ENCODE measurements at places on chromosomes 6 and 20. TPM values are rescaled to one million over a fixed set of nuclear protein-coding genes. Genes with fewer than 3 reads are reported as not detected.
A peak's percentile ranks its signal among the peaks of the same experiment; 100 is the strongest.

GRCh38 chr6:57207141-57207540, 15.0 kb downstream of the RAB23 start:
- peak overlapping the region; percentile 44 for H3K27ac ChIP-seq
- H3K4me3 ChIP-seq: no peak overlapping the region
- peaks cover 14% of the 10 kb centered on the region for H3K36me3 ChIP-seq
- no peak for DNase-seq
- H3K27me3 ChIP-seq: no peaks in the 10 kb centered on the region

- no peaks in the 10 kb centered on the region for H3K36me3 ChIP-seq
- no peak for DNase-seq
Measured at GRCh38 chr20:44566018-44566417, 16.4 kb upstream of the PKIG start.

DNA sequence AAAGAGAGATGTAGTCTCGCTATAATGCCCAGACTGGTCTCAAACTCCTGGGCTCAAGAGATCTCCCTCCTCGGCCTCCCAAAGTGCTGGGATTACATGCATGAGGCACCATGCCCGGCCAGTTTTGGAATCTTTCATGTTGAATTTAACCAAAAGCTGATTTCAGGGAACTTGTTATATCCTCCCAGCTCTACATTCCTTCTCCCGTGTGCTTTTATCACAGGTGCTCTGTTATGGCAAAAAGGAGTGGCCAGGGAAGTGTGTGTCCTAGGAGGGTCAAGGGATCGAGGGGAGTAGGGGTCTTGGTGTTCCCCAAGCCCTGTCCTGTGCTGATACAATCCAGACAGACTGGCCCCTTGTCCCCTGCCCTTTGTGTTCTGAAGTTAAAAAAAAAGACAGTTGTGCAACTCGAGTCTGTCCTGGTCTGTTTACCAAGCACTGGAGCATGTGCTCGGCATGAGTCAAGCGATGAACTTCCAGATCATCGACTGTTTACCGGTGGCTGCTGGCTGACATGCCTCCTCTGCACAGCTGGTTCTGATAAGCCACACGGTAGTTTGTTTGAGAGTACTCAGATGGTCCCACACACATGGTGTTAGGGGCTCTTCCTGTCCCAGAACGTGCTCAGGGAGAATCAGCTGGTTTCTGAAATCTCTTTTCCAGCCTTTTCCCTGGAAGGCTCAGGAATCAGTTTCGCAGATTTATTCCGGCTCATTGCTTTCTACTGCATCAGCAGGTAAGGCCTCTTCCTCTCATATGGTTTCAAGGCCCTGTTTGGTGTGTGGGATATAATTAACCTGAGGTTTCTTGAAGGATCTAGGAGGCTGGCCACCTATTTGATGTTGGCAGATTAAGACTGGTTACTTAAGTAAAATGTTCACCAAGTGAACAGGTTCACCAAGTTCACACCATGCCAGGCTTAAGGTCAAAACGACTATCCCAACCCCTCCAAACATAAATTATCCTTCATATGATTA, 52.6 kb upstream of the NAA20 start:
- peaks cover 47% of the 10 kb centered on the region for H3K36me3 ChIP-seq
- no peak for DNase-seq
- H3K4me3 ChIP-seq: no peak overlapping the region
- H3K27me3 ChIP-seq: no peaks in the 10 kb centered on the region

DNA sequence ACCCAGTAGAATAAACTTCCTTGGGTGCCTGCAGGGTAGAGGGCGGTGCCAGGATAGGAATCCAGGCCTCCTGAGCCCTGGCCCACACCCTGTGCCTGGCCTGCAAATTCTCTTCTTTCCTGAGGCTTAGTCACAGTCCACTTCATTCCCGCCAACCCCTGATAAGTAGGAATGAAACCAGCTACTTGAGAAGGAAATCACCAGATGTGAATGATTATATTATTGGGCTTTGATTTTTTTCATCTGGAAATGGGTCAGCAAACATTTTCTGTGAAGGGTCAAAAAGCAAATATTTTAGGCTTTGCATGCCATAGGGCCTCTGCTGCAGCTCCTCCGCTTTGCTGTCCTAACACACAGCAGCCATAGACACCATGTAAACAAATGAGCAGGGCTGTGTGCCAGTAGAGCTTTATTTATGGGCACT, 50.2 kb downstream of the STK35 start:
- no peak overlapping the region for H3K4me3 ChIP-seq
- peaks cover 5% of the 10 kb centered on the region for H3K36me3 ChIP-seq
- H3K27ac ChIP-seq: peak overlapping the region; percentile 59
- no peaks in the 10 kb centered on the region for H3K27me3 ChIP-seq
- peaks cover 21% of the 10 kb centered on the region for H3K4me1 ChIP-seq

DNA sequence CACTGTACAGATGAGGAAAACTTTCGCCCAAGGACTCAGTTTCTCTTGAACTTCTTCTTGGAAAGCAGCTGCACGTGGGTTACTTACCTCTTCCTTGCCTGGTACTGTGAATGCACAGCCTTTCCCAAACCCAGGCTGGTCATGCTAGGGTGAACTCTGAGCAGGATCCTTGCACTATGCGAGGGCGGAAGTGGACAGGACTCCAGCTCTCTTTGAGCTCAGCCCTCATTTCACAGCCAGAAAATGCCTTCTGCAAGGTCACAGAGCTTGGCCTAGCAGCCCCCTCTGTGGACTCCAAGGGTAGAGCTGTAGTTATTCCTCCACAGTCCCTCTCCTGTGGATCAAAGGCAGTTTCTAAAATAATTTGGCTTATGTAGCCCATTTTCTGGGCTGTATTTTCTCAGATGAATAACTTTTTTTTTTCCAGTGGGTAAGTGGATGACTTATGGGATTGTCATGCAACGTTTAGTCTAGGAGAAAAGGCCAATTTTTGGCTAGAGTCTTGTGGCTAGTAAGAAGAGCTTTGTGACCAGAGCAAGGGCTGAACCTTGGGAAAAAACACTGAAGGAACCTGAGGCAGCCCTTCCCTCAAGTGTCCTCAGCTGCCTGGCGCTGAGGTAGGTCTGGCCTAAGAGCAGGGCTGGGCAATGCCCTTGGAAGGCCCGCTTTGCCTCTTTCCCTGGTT, 172.7 kb downstream of the SCP2D1 start:
- H3K36me3 ChIP-seq: no peaks in the 10 kb centered on the region
- no peak overlapping the region for H3K4me3 ChIP-seq
- peak; percentile 56 for DNase-seq
- H3K27me3 ChIP-seq: no peaks in the 10 kb centered on the region
- no peaks in the 10 kb centered on the region for H3K4me1 ChIP-seq

DNA sequence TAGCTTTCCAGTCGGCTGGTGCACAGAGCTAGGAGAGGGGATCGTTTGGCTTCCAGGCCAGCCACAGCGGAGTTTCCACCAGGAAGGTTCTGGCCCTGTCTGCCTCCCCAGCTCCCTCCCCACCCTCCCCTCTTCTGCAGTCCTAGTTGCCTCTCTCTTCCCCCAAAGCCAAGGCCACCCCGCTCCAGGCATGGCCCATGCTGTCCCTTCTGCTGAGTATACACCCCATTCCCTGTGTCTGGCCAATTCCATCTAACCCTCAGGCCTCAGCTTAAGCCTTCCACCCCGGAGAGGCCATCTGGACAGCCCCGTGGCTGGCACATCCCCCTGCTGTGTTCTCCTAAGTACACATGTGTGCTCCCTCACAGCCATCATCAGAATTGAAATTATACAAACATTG, 167.4 kb downstream of the CDH4 start:
- no peaks in the 10 kb centered on the region for H3K4me1 ChIP-seq
- H3K4me3 ChIP-seq: no peak overlapping the region
- no peak overlapping the region for H3K27ac ChIP-seq
- H3K36me3 ChIP-seq: no peaks in the 10 kb centered on the region

DNA sequence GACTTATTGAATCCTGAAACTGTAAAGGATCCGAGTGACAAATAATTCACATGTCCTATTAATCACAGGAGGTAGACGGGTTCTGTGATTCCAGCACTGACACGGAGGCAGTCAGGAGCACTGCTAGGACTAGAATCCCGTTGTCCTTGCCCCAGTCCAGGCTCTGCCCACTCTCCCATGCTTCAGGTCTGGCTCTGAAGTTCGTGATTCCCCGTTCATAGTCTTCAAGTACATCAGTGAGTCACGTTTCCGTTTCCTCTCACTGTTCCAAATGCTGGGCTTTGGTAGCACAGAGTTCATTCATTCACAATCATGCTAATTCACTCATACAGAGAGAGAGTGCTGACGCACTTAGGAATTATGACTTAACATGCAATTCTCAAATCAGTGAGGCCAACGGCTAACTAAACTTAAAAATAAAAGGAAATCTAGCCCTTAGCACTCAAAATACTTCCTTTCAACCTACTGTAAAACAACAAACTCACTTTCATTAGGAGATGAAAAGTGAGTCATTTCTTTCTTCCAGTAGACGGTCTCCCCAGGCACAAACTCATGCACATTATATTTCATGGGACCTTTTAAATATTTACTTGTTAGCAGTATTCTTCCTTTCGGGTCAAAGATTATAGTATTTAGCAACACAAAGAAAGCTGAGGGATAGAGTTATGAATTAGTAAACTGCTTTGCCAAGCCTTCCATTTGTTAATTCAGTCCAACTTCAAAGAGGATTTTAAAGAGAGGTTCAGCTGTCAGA, 94.0 kb upstream of the NHSL1 start:
- H3K4me1 ChIP-seq: peaks cover 25% of the 10 kb centered on the region
- peak; percentile 75 for DNase-seq
- peak overlapping the region; percentile 94 for H3K27ac ChIP-seq
- H3K4me3 ChIP-seq: peak overlapping the region; percentile 62
- no peaks in the 10 kb centered on the region for H3K27me3 ChIP-seq

GRCh38 chr6:85756982-85757381, 114.3 kb upstream of the SYNCRIP start:
- no peak overlapping the region for H3K27ac ChIP-seq
- H3K36me3 ChIP-seq: no peaks in the 10 kb centered on the region
- no peaks in the 10 kb centered on the region for H3K4me1 ChIP-seq
- DNase-seq: no peak
- H3K4me3 ChIP-seq: no peak overlapping the region

- DNase-seq: no peak
- H3K36me3 ChIP-seq: no peaks in the 10 kb centered on the region
- H3K4me3 ChIP-seq: no peak overlapping the region
- H3K4me1 ChIP-seq: peaks cover 2% of the 10 kb centered on the region
- no peak overlapping the region for H3K27ac ChIP-seq
Measured at GRCh38 chr6:91781946-91782345, 1195.1 kb upstream of the MAP3K7 start.

DNA sequence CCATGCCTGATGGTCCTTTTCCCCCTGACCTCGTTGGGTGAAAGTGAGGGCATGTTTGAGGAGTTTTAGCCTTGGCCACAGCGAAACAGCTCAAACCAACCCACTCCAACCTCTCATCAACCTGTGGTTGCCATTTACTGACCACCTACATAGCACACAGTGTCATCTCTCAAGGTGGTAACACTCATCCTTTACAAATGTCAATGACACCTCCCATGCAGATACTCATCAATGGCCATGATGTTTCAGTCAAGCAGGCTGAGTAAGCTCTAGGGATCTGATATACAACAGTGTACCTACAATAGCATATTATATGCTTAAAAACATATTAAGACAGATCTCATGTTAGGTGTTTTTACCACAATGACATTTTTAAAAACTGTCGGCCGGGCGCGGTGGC, 9.3 kb downstream of the RRAGD start:
- DNase-seq: no peak
- no peaks in the 10 kb centered on the region for H3K36me3 ChIP-seq
- H3K4me3 ChIP-seq: no peak overlapping the region

GRCh38 chr6:106086814-106087175, 659 bp downstream of the PRDM1 start:
- no peak overlapping the region for H3K27ac ChIP-seq
- H3K36me3 ChIP-seq: no peaks in the 10 kb centered on the region
- H3K4me1 ChIP-seq: peaks cover 48% of the 10 kb centered on the region
- peak overlapping the region; percentile 11 for H3K4me3 ChIP-seq
- DNase-seq: no peak

GRCh38 chr6:169800668-169801395, 49.4 kb downstream of the ERMARD start:
- H3K36me3 ChIP-seq: no peaks in the 10 kb centered on the region
- H3K4me1 ChIP-seq: peaks cover 10% of the 10 kb centered on the region
- H3K4me3 ChIP-seq: no peak overlapping the region
- DNase-seq: peak; percentile 80
- H3K27me3 ChIP-seq: peaks cover 48% of the 10 kb centered on the region

AP5S1 gene
- 24.3 TPM for total RNA-seq

LY6G6F gene
- not detected for total RNA-seq

SLC17A2 gene
- total RNA-seq: not detected

RAET1L gene
- total RNA-seq: not detected

TUBB2B gene
- total RNA-seq: 67.2 TPM

BFSP1 gene
- total RNA-seq: 13.8 TPM

SYNDIG1 gene
- 0.94 TPM for total RNA-seq
